Myometrial cell (primary cell): ENCODE measurements at places on chromosomes 2 and 18. TPM values are rescaled to one million over a fixed set of nuclear protein-coding genes. Genes with fewer than 3 reads are reported as not detected.

The RAD51AP2 gene
- total RNA-seq, result not detected in 2 replicates

The ALLC gene
- total RNA-seq, result not detected in 2 replicates

The ZNF396 gene
- total RNA-seq, result 0.89 TPM in 1 of 2 replicates, not detected in the other

The TTC32 gene
- total RNA-seq, result 1.2 and 4.4 TPM in 2 replicates

The SULT1C4 gene
- 0.53 TPM in 1 of 2 replicates, not detected in the other for total RNA-seq
